ENCODE measurements at places on chromosomes 1 and 21. TPM values are rescaled to one million over a fixed set of nuclear protein-coding genes. Genes with fewer than 3 reads are reported as not detected.

CFAP107 gene
- total RNA-seq: not detected

SLC44A3 gene
- total RNA-seq: 1.1 TPM

SLFNL1 gene
- not detected for total RNA-seq

TAF12 gene
- total RNA-seq: 47.9 TPM

S100A7A gene
- not detected for total RNA-seq

CD1E gene
- not detected for total RNA-seq

SAMD11 gene
- 0.48 TPM for total RNA-seq

DUSP23 gene
- total RNA-seq: 51.2 TPM

BMP8B gene
- 2.4 TPM for total RNA-seq

All from RPMI7951 (cell line).